Ureter (tissue), 1 donor: ENCODE measurements at places on chromosomes 6 and 20. TPM values are rescaled to one million over a fixed set of nuclear protein-coding genes. Genes with fewer than 3 reads are reported as not detected.

ABHD16B gene
- not detected for total RNA-seq

GLYATL3 gene
- not detected for total RNA-seq

NRSN1 gene
- total RNA-seq: not detected

TCF15 gene
- 0.65 TPM for total RNA-seq

GABBR1 gene
- 64.3 TPM for total RNA-seq

SYNJ2 gene
- 23.6 TPM for total RNA-seq

MAP3K7 gene
- 31.3 TPM for total RNA-seq

HAO1 gene
- not detected for total RNA-seq

HLA-G gene
- not detected for total RNA-seq

HLA-DRA gene
- 297 TPM for total RNA-seq

GNMT gene
- total RNA-seq: 0.73 TPM

SIM1 gene
- total RNA-seq: 5.3 TPM

ELOVL2 gene
- 0.31 TPM for total RNA-seq

RAB5IF gene
- total RNA-seq: 83.6 TPM

EPPIN gene
- not detected for total RNA-seq

LRRN4 gene
- total RNA-seq: not detected

SEMG2 gene
- total RNA-seq: not detected

TFAP2D gene
- not detected for total RNA-seq

TREML1 gene
- 0.86 TPM for total RNA-seq

BACH2 gene
- total RNA-seq: 4.3 TPM

SERAC1 gene
- 6.0 TPM for total RNA-seq

CPXM1 gene
- total RNA-seq: 3.0 TPM

GPSM3 gene
- 33.9 TPM for total RNA-seq

MYBL2 gene
- total RNA-seq: 0.60 TPM

BMP6 gene
- total RNA-seq: 1.8 TPM

RAMACL gene
- 7.8 TPM for total RNA-seq

PBOV1 gene
- total RNA-seq: not detected

DOK5 gene
- 3.0 TPM for total RNA-seq

OR2B6 gene
- total RNA-seq: not detected

KIZ gene
- 22.4 TPM for total RNA-seq

RWDD2A gene
- total RNA-seq: 2.6 TPM

KCNQ5 gene
- total RNA-seq: 1.8 TPM

RCAN2 gene
- total RNA-seq: 19.8 TPM

C6orf15 gene
- total RNA-seq: not detected

RIPPLY2 gene
- 0.86 TPM for total RNA-seq

VIP gene
- 0.39 TPM for total RNA-seq

RSPH9 gene
- 0.68 TPM for total RNA-seq

FAM162B gene
- 5.6 TPM for total RNA-seq

TNFRSF6B gene
- 19.8 TPM for total RNA-seq

OR2H2 gene
- total RNA-seq: not detected

OTOR gene
- total RNA-seq: not detected

SLC26A8 gene
- 0.18 TPM for total RNA-seq

TM9SF4 gene
- total RNA-seq: 69.4 TPM

HBS1L gene
- total RNA-seq: 61.2 TPM

NPEPL1 gene
- total RNA-seq: 50.4 TPM

PEX6 gene
- 23.0 TPM for total RNA-seq

TBPL1 gene
- total RNA-seq: 22.2 TPM

HLA-DQB1 gene
- total RNA-seq: 6.3 TPM

PRDM1 gene
- 18.2 TPM for total RNA-seq

GPX6 gene
- total RNA-seq: not detected

GGTLC1 gene
- not detected for total RNA-seq

MAPK13 gene
- 70.3 TPM for total RNA-seq

CRISP3 gene
- 117 TPM for total RNA-seq
